HuH-7.5 (cell line): ENCODE measurements at places on chromosomes 11 and 22.
A peak's percentile ranks its signal among the peaks of the same experiment; 100 is the strongest.

DNA sequence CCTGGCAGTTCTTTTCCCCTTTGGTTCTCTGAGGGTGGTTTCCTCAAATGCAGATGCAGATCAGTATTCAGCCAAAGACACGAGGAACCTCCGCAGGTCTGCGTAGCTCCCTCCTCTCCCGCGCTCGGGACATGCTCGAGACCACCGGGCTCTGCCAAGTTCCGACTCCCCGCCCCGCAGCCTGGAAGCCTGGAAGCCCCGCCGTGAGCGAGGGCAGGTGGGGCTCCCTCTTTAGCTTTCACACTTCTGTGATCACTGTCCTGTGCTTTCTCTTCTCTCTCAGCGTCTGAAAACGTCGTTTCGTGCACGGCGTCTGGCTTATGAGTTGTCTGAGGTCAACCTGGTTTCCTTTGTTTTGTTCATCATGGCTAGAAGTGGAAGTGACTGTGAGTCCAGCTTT is 26.6 kb downstream of the ZBED4 start:
- no peak for DNase-seq

DNA sequence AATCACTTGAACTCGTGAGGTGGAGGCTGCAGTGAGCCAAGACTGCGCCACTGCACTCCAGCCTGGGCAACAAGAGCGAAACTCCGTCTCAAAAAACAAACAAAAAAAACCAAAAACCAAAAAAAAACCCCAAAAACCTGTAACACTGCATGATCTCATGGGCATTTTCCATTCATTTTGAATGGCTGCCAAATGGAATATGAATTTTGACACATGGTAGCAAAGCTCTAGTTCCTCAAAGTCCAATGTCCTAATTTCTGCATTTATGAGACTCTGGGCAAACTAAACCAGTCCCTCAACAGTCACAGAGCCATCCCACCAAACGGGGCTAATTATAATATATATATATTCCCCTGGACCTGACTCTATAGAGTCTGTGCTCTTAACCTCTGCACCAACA is 61.8 kb downstream of the SGSM3 start:
- no peak for DNase-seq

DNA sequence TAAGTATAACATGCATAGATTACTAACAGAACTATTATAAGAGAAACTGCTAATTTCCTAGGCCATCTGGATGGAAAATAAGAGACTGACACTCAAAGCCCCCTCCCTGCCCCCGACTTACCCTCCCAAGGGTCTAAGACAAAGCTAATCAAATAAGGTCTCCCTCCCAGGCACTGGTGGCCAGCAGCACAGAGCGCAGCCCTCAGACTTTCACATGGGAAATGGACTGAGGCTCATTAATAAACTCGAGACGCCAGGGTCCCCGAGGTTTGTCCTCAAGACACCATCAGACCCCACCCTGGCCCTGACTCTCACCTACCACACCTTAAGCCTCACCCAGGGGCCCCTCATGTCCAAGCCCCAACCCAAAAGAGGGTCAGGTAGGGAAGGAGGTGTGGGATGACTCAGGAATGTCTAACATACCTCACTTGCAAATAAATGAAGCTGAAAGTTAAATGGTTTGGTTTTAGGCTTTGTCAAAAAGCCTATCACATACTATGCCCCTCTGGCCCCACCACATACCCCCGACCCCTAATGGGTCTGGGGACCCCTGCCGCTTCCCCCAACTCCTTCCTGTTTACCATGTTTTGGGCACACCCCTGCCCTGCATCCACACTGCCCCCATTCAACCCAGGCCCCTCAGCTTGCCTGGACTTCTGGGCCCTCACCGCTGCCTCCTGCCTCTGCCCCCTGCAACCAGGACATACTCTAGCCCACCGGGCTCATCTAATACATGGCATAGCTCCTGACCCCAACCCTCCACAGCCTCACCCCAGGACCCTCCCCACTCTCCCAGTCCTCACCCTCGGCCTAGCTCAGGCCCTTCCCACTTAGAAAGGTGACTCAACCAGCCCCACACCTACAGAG is 11.4 kb downstream of the ARAP1 start:
- DNase-seq, result no peak

GRCh38 chr11:36702330-36703054 is 104.5 kb upstream of the RAG2 start:
- peak; percentile 64 for DNase-seq

DNA sequence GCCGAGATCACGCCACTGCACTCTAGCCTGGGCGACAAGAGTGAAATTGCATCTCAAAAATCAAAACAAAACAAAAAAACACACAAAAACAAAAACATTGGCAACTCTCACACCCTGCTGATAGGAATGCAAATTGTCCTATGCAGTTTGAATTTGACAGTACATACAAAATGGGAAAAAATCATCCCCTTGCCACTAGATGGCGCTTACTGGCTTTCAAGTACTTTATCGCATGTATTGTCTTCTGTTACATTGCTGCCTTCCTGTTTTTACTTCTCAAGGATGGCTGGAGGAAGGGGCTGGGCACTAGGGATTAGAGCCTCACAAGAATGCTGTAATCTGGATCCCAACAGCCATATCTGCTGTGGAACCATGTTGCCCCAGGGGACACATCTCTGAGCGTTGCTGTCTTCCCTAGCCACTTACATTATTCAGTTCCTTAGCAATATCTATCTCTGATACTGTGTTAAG is 59.4 kb upstream of the A4GALT start:
- DNase-seq, result peak; percentile 68

DNA sequence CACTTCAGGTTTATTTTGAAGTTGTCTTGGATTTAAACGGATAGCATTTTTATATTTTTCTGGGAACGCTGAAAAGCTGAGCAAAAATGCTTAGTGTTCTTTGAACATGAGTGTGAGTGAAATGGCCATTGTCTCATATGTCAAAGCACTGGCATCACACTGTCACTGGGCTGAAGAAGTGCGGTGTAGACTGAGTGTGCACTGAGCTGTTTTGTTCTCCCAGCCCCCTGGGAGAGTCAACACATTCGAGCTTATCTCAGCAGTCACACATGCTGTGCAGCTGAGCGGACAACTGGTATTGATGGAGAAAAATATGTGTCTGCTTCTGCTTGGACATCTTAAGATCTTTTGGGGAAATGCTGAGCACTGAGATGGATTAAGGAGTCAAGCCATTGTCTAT is 90.8 kb downstream of the TECTA start:
- DNase-seq, result no peak

- no peak for DNase-seq
Measured at GRCh38 chr11:47183031-47183856, 3.0 kb downstream of the PACSIN3 start.

- no peak for DNase-seq
Measured at GRCh38 chr11:9362393-9362863, 22.0 kb upstream of the IPO7 start.

GRCh38 chr11:47448566-47449427 is at the start of gene RAPSN:
Gene RAPSN (minus strand): TSS chr11:47449136. CDS start chr11:47448964, 172 bp downstream.
- no peak for DNase-seq

GRCh38 chr22:23845265-23846080 is 6.7 kb upstream of the DERL3 start:
- no peak for DNase-seq

DNA sequence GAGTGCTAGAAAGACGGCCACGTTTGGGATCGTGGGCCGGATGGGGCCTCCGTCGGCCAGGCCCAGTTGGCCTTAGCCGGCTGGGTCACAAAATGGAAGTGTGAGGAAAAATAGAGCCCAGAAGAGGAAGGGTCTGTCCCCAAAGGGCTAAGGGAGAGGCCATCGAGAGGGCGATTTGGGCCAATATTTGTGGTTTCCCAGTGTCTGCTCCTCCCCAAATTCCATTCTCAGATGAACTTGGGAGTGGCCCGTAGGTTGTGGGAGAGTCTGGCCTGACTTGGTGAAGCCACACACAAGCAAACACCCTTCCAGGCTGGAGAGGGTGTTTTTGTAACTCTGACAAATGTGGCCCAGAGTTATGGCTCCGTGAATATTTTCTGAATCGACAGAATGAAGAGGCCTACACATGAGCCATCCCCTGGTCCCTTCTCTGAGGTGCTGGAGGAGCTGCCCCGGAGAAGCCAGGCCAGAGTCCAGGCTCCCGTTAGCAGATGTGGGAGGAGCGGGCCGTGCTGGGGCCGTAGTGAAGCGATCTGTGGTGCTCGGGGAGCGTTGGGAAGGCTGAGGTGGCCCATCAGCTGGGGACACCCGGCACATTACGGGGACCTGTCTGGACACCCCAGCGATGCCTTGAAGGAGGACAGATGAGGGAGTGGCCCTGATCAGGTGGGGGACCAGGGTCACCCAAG is 73.5 kb upstream of the PPARA start:
- DNase-seq, result no peak
